NCI-H1694 (cell line): ENCODE measurements at places on chromosomes 3 and 15.

DNA sequence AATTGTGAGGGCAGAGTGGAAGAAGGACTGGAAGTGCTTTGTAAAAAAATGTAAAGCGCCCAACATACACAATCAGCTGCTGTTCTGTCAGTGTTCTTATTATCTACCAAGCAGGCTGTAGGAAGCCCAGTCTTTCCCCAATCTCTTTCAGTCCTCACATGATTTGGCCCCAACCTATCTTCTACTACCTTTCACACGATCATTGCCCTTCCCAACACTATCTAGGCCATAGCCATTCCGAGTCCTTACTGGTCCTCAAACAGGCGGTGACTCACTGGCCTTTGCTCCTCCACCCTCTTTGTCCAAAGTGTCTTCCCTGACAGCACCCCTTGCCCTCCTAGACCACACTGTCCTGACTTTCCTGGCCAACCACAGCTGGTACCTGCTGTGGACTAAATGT lies 861 bp upstream of the RFT1 start:
- no peak for DNase-seq

GRCh38 chr3:187196573-187197334 lies 532 bp upstream of the RTP1 start:
- DNase-seq = no peak

GRCh38 chr3:56928379-56929068 lies 126.8 kb upstream of the ARHGEF3 start:
- no peak for DNase-seq

GRCh38 chr15:59388670-59389069 lies 16.0 kb upstream of the MYO1E start:
- DNase-seq = no peak

- no peak for DNase-seq
Observed at GRCh38 chr3:182259579-182259978, 533.7 kb upstream of the ATP11B start.

- no peak for DNase-seq
Observed at GRCh38 chr3:41277790-41278465, 78.6 kb downstream of the CTNNB1 start.

- DNase-seq = no peak
Observed at GRCh38 chr3:52216585-52217408, 8.6 kb downstream of the TLR9 start.

- DNase-seq = no peak
Observed at GRCh38 chr15:51223771-51224229, 114.6 kb downstream of the CYP19A1 start.

DNA sequence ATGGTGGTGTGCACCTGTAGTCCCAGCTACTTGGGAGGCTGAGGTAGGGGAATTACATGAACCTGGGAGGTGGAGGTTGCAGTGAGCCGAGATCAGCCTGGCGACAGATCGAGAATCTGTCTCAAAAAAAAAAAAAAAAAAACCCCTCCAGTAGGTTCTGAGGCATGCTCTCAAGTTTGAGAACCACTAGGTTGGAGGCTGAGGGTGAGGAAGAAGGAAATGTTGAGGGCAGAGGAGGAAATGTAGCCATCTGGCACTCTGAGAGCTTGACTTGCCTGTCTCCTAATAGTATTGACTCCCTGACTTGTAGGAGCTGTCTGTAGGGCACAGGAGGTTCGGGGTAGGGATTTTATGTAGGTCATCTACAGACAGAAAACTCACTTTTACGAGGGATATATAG lies 204.6 kb downstream of the OPA1 start:
- DNase-seq = no peak

GRCh38 chr3:17752436-17752835 lies 10.0 kb upstream of the TBC1D5 start:
- no peak for DNase-seq

- DNase-seq = no peak
Observed at GRCh38 chr3:147423798-147424580, 14.8 kb downstream of the ZIC1 start.

GRCh38 chr15:40787991-40788390 lies 18.2 kb downstream of the C15orf62 start:
- DNase-seq = no peak

DNA sequence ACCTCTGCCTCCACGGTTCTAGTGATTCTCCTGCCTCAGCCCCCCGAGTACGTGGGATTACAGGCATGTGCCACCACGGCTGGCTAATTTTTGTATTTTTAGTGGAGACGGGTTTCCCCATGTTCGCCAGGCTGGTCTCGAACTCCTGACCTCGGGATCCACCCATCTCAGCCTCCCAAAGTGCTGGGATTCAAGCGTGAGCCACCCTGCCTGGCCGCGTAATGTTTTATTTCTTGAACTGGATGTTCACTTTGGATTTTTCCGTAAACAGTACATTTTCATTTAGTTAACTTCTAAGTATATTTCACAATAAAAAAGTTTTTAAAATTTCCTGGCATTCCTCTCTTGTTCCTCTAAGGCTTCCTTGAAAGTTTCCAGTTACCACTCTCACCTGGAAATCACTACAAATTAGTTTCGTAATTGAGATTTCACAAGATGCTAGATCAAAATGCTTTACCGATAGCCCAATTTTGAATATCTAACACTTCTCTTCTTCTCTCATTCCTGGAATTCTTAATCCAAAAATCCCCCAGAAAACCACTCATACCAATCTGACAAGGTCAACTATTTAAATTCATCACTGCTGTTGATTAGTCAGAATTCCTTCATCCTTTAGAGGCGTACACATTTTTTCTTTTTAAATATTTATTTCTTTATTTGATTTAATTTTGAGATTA lies 44.7 kb upstream of the INO80 start:
- DNase-seq = no peak

- DNase-seq = no peak
Observed at GRCh38 chr15:69868756-69869155, 229.0 kb downstream of the TLE3 start.

GRCh38 chr3:34131091-34131490 lies 332.7 kb downstream of the PDCD6IP start:
- DNase-seq = no peak
